NCI-H1092 (cell line): ENCODE measurements at places on chromosomes 3 and 15.

GRCh38 chr15:89389841-89390603, 55.4 kb upstream of the POLG start:
- DNase-seq, result no peak

DNA sequence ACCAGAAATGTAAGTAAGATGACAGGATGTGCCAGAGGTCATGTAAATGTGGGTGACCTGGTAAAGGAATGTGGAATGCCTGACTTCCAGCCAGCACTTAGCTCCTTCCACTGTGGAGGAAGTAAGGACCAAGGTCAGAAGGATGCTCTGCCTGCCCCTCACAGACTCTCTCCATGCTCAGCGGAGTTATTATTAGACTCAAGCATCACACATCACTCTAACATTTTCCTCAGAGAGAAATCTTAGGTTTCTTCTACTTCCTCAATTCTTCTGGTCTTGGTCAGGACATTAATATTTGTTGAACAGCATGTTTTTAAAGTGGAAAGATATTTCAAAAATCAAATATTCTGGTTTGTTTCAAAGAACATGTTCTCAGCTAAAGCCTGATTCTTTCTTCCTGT, 231.4 kb upstream of the WNT5A start:
- no peak for DNase-seq

DNA sequence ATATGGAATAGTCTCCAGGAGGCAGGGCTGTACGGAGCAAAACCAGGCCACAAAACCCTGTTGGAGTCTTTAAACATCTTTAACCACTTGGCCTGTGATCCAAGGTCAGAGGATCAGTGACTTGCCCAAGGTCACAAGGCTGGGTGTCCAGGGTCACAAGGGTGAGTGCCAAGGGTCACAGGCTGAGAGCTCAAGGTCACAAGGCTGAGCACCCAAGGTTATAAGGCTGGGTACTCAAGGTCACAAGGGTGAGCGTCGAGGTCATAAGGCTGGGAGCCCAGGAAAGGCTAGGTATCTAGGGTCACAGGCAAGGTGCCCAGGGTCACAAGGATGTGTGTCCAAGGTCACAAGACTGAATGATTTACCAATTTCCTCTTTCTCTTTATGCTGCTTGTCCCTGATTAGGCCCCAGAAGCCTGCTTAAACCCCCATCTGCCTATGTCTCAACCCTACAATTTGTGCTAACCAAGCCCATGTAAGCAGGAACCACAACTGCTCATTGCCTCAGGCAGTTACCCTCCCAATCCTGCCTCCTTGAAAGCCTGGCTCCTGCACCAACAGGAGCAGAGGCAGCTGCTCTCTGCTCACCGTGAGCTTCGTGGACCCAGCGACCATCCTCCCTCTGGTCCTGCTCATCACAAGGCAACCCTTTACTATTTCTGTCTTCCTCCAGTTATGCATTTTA, 51.5 kb downstream of the MGLL start:
- no peak for DNase-seq

GRCh38 chr3:177557548-177557947, 360.3 kb upstream of the TBL1XR1 start:
- DNase-seq, result no peak

GRCh38 chr3:55368366-55368765, 118.7 kb downstream of the WNT5A start:
- no peak for DNase-seq

- no peak for DNase-seq
Observed at GRCh38 chr15:48851956-48852355, 26.0 kb upstream of the EID1 start.

GRCh38 chr3:68943753-68944500, 11.6 kb upstream of the TAFA4 start:
- DNase-seq, result no peak

DNA sequence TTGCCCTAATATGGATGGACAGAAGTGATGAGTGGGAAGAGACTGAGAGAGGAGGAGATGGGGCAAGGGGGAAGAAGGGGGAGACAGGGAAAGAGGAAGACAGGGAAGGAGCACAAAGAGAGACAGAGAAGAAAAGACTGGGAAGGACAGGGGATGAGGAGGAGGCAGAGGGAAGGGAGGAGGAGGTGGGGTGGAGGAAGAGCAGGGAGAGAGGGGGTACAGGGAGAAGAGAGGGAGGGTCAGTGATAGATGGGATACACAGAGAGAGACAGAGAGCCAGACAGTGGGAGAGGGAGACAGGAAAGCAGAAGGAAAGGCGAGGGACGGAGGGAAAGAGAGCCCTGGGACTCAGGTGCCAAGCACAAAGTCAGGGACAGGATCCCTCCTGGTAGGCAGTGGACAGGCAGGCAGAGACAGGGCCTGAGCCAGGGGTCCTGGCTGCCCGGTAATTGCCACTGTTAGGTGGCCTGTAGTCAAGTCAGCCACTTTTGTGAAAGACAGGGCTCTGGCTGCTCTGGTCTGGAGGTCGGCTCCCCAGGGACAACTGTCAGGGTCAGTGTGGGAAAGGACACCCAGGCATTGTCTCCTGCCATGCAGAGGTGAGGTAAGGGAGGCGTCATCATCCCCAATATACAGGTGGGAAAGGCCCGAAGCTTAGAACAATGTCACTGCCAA, 9.8 kb downstream of the VILL start:
- no peak for DNase-seq

DNA sequence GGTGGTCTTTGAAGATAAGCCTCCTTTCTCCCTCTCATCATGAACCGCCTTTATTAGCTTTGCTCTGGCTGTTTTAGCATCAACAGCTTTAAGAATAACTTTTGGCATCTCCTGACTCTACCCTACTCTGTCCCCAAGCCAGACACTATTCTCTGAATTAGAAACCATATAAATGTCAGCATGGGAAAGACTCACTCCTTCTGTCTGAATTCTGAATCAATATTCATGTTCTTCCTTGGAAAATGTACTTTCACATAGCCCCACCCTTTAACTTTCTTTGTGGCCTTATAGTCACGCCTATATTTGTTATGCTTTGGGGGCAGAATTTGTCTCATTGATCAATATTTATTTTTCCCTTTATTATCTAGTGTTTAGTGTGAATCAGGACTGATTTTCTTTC, 131.7 kb upstream of the NR2E3 start:
- no peak for DNase-seq

DNA sequence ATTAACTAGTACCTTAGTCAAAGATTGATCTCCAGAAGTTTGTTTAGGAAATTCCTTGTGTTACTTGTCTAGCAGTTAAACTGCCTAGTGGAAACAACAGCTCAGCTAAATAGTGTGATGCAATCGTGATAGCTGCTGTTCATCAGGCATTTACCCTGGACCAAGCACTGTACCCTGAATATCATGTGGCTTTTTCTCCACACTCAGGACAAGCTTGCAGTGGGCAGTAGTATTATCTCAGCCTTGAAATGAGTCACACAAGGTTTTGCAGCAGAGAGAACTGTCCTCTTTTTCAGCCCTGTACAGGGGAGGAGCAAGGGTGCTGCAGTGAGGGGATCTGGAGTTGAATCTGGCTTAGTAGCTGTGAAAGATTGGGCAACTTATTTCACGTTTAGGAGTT, 208.4 kb downstream of the TP63 start:
- DNase-seq, result no peak

- DNase-seq, result no peak
Observed at GRCh38 chr3:37170513-37170912, 3.9 kb downstream of the LRRFIP2 start.

DNA sequence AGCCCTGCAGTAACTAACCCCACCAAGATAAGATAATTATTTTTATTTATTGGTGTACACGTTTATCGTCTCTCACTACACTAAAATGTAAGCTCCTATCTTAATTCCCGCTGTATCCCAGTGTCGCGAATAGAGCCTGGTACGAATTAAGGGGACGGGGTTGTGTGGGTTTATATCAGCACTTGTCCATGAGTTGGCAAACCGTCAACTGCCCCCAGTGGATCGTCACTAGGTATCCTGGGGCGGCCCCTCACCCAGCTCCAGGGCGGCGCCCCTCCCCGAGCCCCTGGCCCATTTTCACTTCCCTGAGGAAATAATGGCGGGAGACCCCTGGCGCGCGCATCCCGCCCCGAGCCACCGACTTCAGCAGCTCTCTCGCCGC, 465 bp downstream of the RUVBL1 start:
- no peak for DNase-seq

GRCh38 chr3:156516284-156516683, 38.6 kb downstream of the SSR3 start:
- peak; percentile 6 for DNase-seq

DNA sequence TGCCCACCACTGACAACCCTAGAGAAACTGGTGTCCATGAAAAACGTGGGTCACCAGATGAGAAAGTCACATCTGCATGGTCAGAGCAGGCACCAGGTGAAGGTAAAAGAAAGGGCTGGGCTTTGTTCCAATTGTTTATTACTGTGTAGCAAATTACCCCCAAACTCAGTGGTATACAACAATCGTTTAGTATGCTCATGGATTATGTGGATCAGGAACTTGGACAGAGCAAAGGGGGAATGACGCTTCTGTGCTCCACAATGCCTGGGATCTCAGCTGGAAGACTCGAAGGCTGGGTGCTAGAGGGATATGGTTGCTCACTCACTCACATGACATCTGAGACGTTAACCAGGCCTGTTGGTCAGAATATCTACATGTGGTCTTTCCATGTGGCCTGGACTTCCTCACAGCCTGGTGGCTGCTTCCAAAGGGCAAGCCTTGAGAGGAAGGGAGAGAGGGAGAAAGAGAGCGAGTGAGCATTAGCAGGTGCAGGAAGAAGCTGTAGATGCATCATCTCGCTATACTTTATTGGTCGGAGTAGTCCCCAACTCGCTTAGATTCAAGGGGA, 44.9 kb downstream of the LPP start:
- no peak for DNase-seq

- no peak for DNase-seq
Observed at GRCh38 chr3:182644013-182644412, 149.3 kb upstream of the ATP11B start.

DNA sequence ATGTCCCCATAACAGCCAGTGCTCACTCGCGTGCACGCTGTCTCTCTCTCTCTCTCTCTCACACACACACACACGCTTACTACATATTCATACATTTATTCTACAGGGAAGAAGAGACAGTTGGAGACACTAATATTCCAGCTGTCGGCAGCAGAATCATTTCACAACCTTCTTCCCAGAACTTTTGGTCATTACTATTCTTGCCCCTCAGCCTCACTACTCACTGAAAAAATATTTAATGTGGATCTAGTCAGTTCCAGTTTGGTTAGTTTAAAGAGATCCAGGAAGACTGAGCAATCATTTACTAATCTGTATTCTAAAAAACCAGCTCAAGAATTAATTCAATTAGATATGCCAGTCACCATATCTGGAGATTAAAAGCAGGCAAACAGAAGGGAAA, 394.9 kb downstream of the PTPRG start:
- no peak for DNase-seq

DNA sequence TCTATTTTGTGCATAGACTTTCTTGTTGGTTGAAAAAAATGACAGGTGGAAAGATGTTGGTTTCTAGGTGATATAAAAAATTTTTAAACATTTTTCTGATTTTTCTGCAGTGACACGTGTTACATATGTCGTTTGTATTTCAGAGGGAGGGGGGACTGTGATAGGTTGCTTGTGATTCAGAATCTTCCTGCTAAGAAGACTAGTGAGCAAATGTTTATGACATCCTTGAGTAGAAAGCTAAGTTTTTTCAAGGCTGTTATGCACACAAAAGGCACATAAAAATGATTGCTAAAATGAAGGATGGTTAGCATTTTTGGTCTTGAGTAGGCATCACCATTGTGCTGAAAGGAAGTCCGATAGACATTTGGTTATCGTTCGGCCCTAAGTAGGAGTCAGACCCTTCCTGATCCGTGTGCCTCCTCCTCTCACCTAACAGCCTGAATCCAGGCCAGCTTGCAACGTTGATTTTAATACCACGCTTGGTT, 1.5 kb downstream of the ZNF639 start:
- no peak for DNase-seq

- DNase-seq, result no peak
Observed at GRCh38 chr3:99348451-99348850, 289.9 kb upstream of the COL8A1 start.

DNA sequence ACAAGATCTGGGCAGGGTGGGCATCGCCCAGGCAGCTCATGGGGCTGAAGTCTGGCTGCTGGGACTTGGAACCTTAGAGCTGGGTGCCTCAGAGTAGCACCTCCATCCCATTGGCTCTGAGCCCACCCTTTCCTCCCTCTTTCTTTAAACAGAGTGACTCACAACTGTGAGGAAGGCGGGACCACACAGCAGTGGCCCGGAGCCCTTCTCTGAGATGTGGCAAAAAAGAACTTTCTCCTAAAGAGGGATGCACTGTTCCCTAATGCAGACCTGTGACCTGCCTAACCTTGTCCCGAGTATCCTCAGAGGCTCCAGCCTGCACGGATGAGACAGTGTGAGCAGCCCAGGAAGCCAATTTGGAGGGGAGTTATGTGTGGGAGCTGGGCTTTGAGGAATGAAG, 23.6 kb downstream of the PRR20G start:
- DNase-seq, result no peak

DNA sequence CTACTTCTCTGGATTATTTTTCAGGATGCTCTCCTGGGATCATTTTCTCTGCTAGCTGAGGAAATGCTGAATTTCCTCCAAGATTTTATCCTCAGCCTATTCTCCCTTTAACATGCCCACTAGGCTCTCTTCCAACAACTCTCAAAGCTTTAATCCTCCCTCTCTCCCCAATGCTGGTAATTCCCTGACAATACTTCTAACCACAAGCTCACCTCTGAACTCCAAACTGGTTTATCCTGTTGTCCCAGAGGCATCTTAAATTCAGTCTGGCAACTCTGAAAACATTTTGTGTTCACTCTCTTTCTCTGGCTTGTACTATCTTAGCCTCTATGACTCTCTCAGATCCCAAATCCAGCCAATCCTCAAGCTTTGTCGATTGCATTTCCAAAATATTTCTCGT, 490.3 kb downstream of the MECOM start:
- DNase-seq, result no peak

GRCh38 chr3:196138482-196139254, 56.8 kb upstream of the TFRC start:
- no peak for DNase-seq

GRCh38 chr3:173938616-173939015, 541.1 kb downstream of the NLGN1 start:
- no peak for DNase-seq

GRCh38 chr3:182389071-182389815, 404.1 kb upstream of the ATP11B start:
- DNase-seq, result peak; percentile 40

GRCh38 chr3:150070271-150070670, 99.6 kb upstream of the PFN2 start:
- no peak for DNase-seq

GRCh38 chr3:177721864-177722785, 524.8 kb upstream of the TBL1XR1 start:
- DNase-seq, result no peak

DNA sequence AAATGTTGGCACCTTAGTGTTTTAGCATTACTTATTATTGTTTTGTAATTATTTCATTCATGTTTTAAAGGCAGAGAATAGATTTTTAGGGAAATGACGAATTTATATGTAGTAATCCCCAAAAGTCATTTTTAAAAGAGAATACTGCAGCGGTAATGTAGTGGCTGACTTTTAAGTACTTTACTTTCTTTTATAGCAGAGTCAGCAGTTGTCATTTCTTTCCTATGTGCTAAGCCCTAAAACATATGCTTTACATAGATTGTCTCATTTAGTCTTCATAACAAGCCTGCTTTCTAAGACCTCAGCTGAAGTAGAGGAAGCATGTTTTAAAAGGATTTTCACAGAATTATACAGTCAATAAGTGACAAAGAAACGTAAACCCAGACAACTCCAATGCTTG, 102.1 kb upstream of the PEX5L start:
- no peak for DNase-seq

- no peak for DNase-seq
Observed at GRCh38 chr3:195410546-195410945, 32.3 kb downstream of the ACAP2 start.

GRCh38 chr3:32303399-32303747, 64.9 kb downstream of the CMTM8 start:
- no peak for DNase-seq
